Sciatic nerve (tissue), 2 donors: ENCODE measurements at places on chromosomes 4 and X.

- DNase-seq = no peak
Observed at GRCh38 chrX:22278375-22278774, 5.7 kb downstream of the CBLL2 start.

DNA sequence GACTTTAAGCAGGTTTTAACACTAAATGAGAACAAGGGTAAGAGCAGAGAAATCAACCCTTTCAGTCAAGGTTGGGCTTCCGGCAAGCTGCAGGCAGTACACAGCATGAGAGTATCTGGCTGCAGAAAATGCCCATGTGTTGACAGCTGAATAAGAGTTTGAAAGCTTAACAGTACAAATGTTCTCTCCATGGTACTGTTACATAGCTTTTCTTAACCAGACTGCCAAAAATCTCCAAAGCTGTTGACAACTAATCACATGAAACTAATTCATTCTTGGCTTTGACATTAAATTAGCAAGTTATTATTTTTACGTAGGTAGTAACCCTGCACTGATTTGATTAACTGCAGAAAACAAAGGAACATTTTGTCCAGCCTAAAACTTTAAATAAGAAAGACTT lies 153.5 kb downstream of the SLC10A7 start:
- DNase-seq = no peak

- DNase-seq = no peak
Observed at GRCh38 chr4:69816236-69816635, 43.7 kb downstream of the SULT1E1 start.

- DNase-seq = no peak
Observed at GRCh38 chr4:87041141-87041540, 106.3 kb downstream of the AFF1 start.

DNA sequence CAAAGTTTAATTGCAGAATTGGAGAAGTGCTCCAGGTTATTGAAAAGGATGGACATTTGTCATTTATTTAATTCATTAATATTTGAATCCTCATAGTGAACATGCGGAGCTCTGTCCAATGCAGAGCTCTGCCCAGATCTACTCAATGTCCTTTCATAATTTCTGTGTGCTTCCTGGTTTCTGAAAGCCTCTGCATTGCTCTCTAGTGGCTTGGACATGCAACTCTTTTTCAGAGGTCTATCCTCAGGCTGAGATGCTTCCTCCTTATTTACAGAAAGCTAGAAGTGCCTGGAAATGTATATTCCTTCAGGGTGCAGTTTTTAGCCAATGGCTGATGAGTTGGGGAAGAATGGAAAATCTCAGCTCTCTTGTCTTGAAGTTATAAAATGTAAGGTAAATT lies 786.1 kb upstream of the AADAT start:
- DNase-seq = no peak

- no peak for DNase-seq
Observed at GRCh38 chrX:39766085-39766726, 331.6 kb downstream of the BCOR start.

GRCh38 chrX:110600745-110601310 lies 194.8 kb downstream of the CHRDL1 start:
- no peak for DNase-seq

- DNase-seq = no peak
Observed at GRCh38 chr4:132065940-132066495, 1083.1 kb upstream of the PCDH10 start.

- no peak for DNase-seq
Observed at GRCh38 chr4:131499141-131499873, 1649.8 kb upstream of the PCDH10 start.

GRCh38 chrX:7083468-7084396 lies 63.8 kb upstream of the STS start:
- DNase-seq = no peak

- no peak for DNase-seq
Observed at GRCh38 chr4:120874792-120875774, 47.4 kb downstream of the PRDM5 start.

DNA sequence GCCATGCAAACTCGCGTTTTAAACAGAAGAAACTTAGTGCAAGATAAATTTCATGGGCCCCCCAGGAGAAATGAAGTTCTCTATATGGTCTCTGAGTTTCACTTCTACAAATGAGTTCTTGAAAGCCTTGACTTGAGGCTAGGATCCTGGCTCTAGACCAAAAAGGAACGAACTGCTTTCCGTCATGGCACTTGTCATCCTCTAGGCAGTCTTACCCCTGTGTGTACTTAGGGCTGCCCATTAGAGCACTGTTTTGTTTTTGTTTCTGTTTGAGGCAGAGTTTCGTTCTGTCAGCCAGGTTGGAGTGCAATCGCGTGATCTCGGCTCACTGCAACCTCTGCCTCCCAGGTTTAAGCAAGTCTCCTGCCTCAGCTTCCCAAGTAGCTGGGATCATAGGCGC lies 29.0 kb downstream of the RNF4 start:
- no peak for DNase-seq

- DNase-seq = peak; percentile 66
Observed at GRCh38 chrX:41922431-41923151, 763 bp downstream of the CASK start.

DNA sequence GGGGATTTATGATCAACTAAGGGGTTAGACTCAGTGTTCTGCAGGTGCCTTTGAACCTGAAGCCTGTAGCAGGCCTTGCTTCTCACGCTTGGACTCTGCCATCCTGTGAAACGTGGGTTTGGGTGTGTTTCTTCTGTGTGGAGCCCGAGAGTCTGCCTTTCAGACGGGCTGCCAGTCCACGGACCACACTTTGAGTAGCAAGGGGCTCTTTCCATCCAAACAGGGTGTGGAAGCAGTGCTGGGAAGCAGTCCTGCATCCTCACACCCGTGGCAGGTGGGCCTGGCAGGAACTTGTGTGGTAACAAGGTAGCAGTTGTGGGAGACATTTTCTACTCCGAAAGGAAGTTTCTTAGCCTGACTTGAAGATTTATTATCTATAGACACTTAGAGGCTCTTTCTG lies 22.7 kb downstream of the RGS12 start:
- DNase-seq = peak; percentile 22
